Right lobe of liver (tissue), 6 donors: ENCODE measurements at places on chromosomes 3 and 15.

DNA sequence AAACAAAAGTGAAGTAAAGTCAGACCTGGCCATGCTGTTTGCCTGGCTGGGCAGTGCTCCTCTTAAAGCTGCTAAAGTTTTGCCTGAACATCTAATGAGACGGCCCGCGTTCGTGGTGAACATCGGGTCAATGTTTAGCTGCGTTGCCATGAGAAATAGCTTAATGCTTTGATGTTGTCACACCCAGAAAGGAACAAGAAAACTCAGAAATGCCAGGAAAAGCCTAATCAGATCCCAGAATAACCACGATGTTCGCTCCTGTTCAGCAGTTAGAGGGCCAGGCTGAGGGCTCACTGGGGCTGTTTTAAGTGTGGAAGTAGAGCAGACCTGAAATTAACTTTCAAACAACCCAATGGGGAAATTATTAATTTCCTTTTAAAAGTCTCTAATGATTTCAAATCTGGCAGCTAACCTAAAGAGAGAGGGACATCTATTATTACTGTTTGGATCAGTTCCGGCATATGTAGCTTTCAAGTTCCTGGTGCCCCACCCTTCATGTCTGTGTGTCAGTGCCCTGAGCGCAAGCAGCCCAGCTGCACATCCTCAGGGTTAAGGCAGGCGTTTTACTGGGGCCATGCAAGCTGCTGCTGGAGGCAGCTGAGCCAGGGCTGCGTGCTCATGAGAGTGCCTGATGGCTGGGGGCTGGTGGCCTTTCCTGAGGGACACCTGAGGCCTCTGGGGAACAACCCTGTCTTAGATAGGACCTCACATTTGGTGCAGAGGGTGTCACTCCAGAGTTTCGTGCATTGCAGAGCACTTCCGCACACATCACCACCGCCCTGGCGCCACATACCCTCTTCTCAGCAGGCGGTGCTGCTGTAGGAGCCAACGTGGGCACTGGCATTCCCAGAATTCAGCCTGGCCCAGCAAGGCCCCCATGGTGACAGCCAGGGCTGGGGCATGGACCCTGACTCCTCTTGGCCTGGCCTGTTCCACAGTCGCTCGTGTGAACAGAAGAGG, 76.6 kb downstream of the LRRK1 start:
- no peak for DNase-seq

GRCh38 chr3:82654708-82655107, 893.3 kb upstream of the GBE1 start:
- DNase-seq, result no peak

DNA sequence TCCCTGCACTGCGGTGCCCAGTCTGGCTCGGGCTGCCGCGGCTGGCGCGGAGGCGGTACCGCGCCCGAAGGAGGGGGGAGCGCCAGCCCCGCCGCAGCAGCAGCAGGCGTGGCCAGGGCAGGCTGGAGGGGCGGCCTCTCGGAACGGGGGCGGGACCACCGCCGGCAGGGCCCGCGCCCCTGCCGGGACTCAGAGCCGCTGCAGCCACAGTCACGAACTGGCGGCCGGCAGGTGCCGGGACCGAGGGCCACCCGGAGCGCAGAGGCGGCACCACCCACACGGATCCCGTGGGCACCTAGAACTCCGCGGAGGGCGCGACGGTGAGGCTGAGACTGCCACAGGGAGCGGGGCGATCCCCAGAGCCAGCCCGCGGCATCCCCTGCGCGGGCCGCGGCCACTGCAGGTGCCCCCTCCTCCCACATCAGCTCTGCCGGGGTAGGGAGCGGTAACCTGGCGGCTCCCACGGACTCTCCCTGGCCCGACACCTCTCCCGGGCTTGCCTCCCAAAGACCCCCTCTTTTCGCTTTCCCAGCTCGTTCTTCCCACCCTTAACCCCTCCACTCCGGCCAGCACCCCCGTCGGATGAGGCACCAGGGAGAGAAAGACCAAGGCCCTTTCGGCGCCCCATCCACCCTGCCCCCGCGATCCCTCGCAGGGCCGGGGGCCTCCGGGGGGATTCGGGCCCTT, at the start of gene VWA5B2:
Gene VWA5B2, plus strand, starts transcription at position 192 of the 687 bp plus-strand sequence. CDS start 944 bp downstream, outside the sequence.
- DNase-seq, result peak; percentile 59

DNA sequence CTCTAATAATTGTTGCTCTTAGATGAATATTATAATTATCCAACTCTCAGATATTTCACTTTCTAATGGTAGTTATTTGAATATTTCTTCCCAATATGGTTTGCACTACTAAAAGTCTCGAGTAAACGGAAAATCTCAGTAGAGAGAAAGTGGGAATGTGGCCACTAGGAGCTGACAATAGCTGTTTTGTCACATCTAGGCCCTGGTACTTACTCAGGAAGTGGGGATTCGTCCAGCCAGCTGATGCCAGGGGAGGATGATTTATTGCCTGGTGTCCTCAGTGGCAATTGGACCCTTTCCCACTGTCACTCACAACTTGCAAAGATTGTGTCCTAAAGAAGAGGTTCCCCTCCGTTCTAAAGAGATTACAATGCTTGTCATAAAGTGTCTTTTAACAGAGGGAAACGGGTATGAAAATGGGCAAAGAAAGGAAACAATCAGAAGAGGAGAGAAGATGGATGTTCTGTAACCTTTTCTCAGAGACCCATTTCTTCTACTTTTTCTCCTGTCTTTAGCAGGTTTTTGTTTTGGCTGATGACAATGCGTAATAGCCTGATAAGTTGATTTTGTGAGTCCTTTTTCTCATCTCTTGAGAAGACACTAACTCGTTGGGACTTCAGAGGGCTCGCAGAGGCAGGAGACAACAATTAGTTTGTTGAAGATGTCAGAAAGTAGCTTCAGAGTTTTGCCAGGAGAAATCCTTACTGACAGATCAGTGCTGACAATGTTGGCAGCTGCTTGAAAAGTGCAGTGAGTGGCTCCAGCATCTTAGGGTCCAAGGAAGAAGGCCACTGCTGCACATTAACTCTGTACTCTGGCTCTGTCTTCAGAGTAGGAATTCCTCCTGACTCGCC, 320.6 kb downstream of the MECOM start:
- no peak for DNase-seq

- no peak for DNase-seq
Observed at GRCh38 chr3:112751564-112752512, 94.8 kb downstream of the CD200R1L start.

DNA sequence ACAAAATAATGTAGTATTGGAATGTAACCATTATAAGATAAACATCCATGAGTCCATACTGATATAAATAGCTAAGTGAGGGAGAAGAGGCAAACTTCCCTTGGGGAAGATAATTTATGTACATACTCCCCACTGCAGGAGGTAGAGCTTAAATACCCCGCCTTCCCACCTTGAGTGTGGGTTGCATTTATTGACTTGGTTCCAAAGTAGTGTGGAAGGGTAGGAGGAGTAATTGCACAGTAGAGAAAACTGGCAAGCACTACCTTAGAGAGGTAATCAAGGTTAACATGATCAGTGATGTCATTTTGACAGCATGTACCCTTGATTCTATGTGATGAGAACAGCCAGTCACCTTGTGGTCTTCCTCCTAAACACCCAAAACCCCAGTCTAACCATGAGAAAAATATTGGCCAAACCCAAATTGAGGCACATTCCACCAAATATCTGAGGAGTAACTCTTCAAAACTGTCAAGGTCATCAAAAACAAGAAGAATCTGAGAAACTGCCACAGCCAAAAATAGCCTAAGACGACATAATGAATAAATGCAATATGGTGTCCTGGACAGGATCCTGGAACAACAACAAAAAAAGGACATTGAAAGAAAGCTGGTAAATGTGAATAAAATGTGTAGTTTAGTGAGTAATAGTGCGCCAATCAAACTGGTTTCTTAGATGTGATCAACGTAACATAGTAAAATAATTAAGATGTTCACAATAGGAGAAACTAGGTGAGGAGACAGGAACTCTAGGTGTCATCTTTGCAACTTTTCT, 774 bp upstream of the CNOT10 start:
- DNase-seq, result no peak

GRCh38 chr3:78420611-78421010, 1347.2 kb downstream of the ROBO1 start:
- DNase-seq, result no peak

DNA sequence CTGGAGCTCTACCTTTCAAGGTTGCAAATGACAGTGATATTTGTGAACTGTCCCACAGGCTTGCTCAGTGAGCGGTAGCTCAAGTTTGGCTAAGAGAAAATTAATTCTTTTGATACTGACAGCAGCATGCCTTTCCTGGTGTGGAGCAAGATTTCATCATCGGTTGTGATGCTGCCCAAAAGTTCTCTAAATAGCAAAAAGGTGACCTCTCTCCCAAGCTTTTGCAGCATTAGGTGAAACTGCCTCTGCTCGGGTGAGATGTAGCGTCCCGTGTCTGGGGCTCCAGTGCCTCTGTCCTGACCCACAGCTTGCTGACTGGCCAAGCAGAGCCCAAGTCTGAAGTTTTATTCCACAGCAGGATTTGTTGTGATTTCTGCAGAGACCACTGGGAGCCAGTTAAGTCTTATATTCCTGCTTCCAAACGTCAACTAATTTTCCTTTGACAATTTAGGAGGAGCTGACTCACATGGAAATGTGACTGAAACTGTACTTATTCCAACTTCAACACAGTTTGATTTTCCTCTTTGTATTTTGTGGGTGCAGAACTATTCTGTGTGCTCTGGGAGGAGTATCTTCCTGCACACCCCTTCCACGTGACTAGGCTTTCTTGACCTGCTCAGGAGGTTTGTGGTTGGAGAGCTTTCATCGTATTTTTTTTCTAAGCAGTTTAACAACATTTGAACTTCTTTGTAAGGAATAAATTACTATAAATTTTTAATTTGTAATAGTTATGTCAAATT, 5.9 kb downstream of the SYNM start:
- DNase-seq, result no peak

- DNase-seq, result no peak
Observed at GRCh38 chr3:185878920-185879319, 54.1 kb upstream of the IGF2BP2 start.

- DNase-seq, result no peak
Observed at GRCh38 chr3:70999730-71000129, 583.8 kb downstream of the FOXP1 start.

GRCh38 chr15:62125773-62126172, 39.3 kb downstream of the C2CD4B start:
- DNase-seq, result no peak

- no peak for DNase-seq
Observed at GRCh38 chr3:147377412-147378367, 28.7 kb downstream of the ZIC4 start.

GRCh38 chr3:98445949-98446406, 17.0 kb upstream of the OR5K1 start:
- no peak for DNase-seq

DNA sequence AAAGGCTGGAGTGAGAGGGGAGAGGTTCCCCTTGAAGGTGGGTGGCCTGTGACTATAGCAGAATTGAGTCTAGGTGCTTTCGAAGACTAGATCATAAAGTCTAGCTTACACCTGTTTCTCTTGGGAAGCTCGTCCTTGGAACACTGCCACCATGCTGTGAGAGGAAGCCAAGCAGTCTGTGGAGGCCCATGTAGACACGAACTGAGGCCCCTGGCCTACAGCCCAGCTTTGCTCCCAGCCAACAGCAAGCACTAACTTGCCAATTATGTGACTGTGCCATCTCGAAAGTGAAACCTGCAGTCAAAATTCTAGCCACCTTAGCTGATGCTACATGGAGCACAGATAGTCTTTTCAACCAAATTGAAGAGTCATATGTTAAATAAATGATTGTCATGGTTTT, 190.5 kb upstream of the NECTIN3 start:
- DNase-seq, result peak; percentile 92

- DNase-seq, result no peak
Observed at GRCh38 chr3:182233957-182234356, 522.2 kb downstream of the SOX2 start.

- no peak for DNase-seq
Observed at GRCh38 chr3:21620511-21621155, 130.4 kb downstream of the ZNF385D start.

GRCh38 chr15:39075311-39075710, 505.6 kb upstream of the THBS1 start:
- DNase-seq, result no peak

GRCh38 chr15:31279221-31280045, 47.2 kb upstream of the KLF13 start:
- peak; percentile 85 for DNase-seq

- no peak for DNase-seq
Observed at GRCh38 chr3:149401926-149402310, 24.5 kb upstream of the TM4SF1 start.

GRCh38 chr3:143914257-143914656, 57.4 kb upstream of the DIPK2A start:
- DNase-seq, result no peak

DNA sequence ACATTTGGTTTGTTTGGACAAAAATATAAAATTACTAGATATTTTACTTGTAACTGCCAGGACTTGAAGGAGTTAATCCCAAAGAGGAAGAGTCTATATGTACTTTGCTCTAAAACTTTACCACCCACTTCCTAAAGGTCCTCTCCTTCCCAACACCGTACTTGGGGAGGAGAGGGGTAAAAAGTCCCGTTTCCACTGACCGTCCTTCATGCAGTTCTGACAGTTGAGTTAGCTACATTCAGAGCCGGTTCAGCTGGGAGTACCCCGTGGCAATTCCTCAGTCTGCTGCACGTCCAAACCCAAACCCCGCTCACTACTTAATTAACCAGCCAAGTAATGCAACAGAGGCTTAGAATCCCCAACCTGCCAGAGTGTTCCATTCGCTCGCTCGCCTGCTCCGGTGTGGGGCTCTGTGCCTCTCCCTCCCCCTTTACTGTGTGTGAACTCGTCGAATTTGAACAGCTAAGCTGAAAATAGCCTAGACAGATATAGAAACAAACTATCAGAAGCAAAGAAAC, 519.7 kb downstream of the FOXP1 start:
- DNase-seq, result peak; percentile 40
